ENCODE measurements at places on chromosomes 1 and 21.

GRCh38 chr1:107533436-107533835 lies 392.6 kb downstream of the NTNG1 start:
- no peak for DNase-seq

- DNase-seq = no peak
Measured at GRCh38 chr1:115976062-115976920, at the start of gene SLC22A15. Gene SLC22A15, plus strand, starts transcription at chr1:115976513. Its CDS starts 115 bp downstream, at chr1:115976628.

DNA sequence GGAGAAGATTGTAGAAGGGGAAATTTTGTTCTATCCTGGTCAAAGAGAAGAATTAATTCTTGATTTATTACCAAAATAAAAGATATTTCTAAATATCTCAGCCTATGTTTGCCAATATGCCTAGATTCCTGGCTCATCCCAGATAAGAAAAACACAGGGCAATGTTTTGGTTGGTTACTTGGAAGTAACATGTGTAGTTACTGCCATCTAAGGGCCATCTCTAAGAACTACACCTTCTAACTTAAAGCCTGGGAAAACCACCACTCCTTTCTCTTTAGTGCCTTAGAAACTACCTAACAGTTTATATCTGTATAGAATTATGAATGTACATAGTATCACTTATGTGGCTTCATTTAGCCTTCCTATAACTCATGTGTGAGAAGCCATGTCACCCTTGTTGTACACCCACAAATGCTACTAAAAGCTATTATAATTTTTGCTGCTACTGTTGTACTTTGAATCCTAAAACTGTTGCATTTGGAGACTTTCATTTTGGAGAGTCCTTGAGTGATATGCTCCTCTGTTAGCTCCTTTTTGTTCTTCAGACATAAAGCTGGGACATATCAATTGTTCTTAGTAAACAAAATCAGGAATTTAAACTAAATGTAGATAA lies 4.5 kb downstream of the AIM2 start:
- no peak for DNase-seq

DNA sequence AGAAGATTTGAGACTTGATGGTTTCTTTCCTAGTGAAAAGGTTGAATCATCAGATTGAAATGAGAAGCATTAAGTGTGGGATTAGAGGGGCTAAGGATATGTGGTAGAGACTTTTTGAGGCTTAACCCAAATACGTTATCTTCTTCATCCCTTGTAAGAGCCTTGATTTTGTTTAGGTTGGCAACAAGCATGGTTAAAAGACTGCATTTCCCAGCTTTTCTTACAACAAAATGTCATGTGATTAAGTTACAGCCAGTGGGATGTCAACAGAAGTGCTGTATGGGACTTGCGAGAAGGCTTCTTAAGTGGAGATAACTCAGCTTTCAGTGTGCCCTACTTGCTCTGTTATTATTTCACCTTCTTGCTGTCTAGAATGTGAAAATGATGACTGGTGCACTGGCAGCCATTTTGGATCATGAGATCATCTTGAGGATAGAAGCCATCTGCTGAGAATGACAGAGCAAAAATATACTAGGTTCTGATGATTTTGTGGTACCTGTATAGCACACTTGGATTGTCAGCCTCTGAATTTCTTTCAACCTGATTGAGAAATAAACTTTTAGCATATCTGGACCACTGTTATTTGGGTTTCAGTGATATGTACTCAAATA lies 41.3 kb upstream of the GNG12 start:
- no peak for DNase-seq

DNA sequence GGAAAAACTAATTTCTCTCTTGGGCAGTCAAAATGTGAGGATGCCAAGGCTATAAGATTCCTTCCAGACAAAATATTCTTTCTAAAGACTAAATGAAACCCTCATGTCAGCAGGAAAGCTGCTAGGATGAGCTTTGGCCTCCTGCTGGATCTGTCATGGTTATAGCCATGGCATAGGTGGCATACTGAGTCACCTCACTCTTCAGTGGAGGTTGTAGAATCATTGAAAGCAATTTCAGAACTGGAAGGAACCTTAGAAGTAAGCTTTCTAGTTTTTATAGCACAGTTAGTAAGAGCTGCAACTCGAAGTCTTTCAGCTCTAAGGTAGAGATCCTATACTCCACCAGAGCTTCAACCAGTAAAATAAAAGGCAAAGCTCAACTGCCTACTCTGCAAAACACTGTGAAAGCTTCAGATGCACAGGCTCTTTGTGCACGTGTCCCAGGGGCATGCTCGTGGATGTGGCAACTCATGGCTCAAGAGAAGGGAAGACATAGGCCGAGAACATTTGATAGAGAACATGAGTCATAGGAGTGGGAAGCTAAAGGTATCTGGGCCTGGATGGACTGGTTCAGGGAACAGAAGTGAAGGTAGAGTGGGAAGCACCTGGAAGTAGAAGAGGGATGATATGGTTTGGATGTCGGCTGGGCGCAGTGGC lies 5.8 kb downstream of the AVPR1B start:
- DNase-seq = no peak

- no peak for DNase-seq
Measured at GRCh38 chr1:231355171-231355570, 17.1 kb downstream of the SPRTN start.

- DNase-seq = no peak
Measured at GRCh38 chr1:226497276-226497833, 51.2 kb upstream of the STUM start.

DNA sequence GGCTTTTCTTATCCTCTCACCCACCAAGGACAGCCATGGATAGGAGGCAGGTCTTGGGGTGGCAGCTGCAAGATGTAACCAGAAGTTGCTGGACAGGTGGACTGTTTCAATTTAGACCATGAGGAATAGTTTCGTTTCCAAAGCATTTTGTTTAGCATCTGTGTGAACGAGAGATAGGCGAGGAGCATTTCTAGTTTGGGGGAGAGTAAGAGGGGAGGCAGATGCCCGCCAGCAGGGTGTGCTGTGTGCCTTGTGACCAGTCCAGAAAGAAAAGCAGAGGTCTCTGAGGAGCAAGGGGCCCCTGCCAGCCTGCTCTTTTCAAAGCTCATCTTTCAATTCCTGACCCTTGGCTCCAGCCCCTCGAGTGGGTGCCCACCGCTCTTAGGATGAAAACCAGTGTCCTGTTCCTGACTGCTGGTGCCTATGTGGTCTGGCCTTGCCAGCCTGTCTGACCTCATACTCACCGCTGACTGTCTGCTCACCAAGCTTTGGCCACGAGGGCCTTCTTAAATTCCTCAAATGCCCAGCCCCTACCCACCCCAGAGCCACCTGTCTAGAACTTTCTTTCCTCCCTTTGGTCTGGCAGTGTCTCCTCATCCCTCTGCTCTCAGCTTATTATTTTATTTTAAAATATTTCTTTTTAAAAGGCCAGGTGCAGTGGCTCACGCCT lies 8.5 kb downstream of the SERINC2 start:
- no peak for DNase-seq

DNA sequence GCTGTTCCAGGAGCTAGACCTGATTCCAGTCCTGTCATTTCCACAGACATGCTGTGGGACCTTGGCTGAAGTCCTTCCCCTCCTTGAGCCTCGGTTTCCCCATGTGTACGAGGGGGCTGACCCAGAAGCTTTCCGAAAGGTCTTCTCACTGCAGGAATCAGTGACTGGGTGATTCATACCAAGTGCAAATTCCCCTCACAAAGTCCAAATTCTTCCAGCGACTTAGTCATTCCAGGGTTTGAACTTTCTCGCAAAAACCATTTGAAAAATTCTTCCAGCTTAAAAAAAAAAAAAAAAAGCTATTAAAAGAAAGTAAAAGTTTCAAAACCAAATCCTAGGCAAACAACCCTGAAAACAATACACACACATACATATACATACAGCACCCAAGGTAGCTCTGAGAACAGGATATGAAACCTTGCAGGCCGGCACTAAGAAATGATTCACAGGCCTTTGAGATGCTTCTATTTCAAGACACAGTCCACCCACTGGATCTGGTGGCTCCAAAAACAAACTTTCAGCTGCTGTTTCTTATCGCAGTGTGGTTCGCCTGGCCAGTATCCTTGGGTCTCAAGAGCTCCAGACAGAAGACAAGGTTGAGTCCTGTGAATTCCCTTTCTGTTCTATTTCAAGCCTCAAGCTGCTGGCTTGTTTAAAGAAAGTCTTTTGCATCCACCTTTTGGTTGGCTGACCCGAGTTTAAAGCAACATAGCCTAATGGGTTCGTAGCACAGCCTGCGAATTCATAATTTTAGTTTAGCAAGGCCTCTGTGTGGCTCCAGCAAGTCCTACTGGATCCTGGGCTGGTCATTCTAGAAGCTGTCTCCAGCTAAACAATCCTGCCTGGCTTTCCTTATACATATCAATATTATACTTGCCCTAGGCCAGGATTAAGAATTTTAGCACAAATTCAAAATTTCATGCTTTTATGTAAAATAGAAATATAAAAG lies 18.0 kb upstream of the ID3 start:
- no peak for DNase-seq

DNA sequence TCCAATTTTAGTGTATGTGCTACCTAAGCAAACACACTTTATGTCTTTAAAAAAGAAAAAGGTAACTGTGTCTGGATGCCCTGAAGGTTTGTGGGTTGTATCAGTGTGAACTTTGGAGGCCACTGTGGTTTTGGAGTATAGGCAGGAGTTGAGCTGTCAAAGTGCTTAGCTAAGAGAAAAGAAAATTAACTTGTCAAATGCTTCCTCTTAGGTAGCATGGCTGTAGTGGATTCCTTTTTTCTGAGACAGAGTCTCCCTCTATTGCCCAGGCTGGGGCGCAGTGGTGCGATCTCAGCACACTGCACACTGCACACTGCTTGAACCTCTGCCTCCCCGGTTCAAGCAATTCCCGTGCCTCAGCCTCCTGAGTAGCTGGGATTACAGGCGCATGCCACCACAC lies 11.2 kb upstream of the SLC41A1 start:
- DNase-seq = no peak

- DNase-seq = no peak
Measured at GRCh38 chr1:5752746-5753548, 239.3 kb downstream of the NPHP4 start.

DNA sequence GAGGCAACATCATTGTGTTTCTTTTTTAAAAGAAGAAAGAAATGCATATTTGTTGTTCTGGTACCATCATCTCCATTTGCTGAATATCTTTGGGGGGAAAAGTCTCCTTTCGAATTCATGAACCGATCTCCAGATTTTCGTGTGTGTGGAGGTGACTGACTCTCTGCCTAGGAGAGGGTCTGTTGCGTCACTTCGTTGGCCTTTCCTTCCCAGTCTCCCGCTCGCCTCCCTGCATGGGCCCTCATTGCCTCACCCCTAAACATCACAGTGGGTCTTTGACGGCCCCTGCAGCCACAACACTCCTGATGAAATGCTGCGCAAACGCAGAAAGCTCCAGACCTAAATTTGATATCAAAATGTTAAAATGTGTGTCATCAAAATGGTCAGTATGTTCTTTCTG lies 103.2 kb upstream of the RALGPS2 start:
- no peak for DNase-seq

DNA sequence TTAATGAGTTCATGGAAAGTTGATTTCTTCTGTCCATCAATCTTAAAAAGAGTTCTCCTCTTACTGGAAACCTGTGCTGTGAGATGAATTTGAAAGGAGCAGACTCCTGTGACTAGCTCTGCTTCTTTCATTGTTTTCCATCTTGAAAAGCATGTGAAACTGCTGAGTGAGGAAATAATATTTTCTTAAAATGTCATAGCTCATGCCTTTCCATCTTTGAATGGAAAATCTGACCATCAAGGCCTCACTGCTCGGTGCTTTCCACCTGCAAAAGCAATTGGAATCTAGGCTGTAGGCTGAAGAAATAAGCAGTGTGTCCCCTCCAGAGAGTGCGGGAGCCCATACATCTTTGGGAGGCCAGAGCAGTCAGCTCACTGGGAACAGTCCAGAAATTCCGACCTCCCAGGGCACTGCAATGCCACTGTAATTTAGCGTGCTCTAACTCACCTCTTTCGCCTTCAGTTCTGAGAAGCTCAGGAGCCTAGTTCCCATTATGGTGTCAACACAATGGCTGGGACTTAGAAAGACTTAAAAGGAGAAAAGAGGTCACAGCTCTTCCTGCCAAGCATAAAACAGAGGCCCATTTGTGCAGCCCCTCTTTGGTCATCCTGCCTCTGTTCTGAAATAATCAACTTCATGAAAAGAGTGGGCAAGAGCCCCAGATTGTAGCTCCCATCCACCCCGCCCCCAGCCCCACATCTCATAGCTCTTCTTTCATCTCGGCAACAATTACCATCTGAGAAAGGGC lies 50.4 kb upstream of the F3 start:
- no peak for DNase-seq

DNA sequence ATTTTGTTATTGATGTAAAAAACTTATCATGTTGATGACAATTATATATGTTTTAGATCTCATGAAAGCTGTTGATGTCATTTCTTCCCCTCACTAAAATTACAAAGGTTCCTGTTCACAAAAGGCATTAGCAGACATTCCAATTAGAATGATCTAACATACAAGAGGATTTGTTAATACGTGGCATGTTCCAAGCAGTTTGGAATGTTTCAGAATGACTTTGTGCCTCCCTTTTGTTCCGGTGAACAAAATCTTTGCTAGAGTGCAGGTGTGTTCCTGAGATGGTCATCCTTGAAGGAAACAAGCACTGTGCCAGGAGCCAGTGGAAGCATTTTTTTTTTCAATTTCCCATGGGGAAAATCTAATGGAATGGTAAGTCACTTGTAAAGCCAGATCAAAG lies 108.0 kb upstream of the KCTD3 start:
- DNase-seq = no peak

DNA sequence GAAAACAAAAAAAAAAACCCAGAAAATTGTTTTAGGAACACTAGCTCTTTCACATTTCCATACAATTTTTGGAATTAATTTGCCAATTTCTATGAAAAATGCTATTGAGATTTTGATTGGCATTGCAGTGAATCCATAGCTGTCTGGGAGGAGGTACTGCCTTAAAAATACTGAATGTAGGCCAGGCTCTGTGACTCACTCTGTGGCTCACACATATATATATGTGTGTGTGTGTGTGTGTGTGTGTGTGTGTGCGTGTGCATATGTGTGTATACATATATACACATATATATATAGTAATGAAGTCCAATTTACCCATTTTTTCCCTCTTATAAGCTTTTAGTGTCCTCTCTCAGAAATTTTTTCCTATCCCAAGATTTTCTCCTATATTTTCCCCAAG lies 214.2 kb upstream of the DMRTA2 start:
- DNase-seq = no peak

DNA sequence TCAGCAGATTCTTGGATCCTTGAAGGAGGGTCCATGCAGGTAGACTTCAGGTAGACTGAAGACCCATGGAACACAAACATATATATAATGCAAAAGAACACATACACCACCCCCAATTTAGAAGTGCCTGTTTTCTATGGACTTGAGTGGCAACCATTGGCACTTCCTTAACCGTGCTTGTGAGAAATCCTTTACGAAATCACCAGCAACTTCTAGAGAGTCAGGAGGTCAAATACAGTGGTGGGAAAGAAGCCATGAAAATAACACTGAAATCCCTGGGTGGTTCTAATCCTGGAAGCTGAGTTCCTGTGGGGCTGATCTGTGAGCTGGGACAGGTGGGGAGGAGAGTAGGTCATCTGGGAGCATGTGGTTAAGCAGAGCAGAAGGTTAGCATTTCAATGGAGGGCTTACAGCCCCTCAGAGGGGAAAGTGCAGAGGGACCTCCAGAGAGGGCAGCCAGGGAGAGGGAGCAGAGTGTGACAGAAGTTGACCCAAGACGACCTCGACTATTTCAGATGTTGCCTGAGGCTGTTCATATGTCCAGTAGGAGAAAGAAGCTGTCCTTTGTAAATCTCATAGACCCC lies 13.0 kb upstream of the IL10 start:
- DNase-seq = no peak
